ENCODE measurements at places on chromosomes 2 and 18.

GRCh38 chr2:174397773-174398172, 2.2 kb downstream of the SCRN3 start:
- DNase-seq = no peak

DNA sequence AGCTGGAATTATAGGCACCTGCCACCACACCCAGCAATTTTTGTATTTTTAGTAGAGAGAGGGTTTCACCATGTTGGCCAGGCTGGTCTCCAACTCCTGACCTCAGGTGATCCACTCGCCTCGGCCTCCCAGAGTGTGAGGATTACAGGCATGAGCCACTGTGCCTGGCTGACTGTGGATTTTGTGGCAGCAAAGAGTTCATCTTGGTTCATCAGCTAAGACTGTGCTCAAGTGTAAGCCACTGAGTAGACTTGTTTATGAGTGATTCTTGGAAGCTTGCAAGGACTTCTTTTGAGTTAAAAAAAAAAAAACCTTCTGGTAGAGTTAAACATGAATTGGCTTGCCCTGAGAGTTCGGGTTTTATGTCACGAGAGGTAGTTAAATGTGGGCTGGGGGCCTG, 34.7 kb downstream of the CD8B start:
- no peak for DNase-seq

- no peak for DNase-seq
Measured at GRCh38 chr2:115552726-115553125, 1110.3 kb downstream of the DPP10 start.

GRCh38 chr18:38368886-38369285, 803.3 kb upstream of the CELF4 start:
- DNase-seq = no peak

GRCh38 chr2:162579986-162580385, 236.1 kb downstream of the GCA start:
- no peak for DNase-seq
